Activated naive CD4-positive, alpha-beta T cell (primary cell): ENCODE measurements at places on chromosomes 2 and 18.

DNA sequence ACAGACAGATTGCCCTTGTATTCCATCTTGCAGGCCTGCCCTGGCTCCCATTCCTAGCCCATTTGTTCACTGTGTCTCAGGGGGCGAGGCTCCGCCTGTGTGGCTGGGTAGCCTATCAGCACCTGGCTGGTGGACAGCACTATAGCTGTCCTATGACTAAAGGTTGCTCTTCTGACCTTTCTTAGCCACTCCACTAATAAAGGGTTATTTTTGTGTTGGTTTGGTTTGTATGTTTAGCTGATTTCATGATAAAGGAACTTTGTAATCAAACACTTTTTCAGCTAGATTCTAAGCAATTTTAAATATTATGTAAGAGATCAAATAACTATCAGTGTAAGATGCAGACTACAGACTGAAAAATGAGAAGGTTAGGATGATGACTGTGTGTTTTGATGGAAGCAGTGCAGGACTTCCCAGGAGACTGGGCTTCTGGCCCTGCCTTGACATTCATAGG, 72.2 kb downstream of the CRIM1 start:
- DNase-seq = no peak

DNA sequence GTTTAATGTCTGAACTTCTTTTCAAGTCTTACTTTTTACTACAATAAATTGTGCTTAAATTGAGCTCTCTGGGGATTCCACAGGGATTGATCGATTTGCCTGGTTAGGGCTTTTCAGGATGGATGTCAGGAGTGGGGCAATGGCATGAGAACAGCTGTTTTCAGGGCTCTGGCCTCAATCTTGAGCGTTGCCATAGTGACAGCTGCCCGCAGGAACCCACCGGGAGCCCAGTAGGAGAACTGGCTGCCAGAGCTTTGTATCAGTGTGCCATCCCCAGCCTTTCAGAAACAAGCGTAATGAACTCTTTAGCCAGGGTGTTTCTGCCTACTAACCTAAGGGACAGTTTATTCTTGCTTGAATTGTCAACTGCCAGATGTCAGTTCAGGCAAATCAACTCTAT, 93.5 kb downstream of the GALNT3 start:
- no peak for DNase-seq

DNA sequence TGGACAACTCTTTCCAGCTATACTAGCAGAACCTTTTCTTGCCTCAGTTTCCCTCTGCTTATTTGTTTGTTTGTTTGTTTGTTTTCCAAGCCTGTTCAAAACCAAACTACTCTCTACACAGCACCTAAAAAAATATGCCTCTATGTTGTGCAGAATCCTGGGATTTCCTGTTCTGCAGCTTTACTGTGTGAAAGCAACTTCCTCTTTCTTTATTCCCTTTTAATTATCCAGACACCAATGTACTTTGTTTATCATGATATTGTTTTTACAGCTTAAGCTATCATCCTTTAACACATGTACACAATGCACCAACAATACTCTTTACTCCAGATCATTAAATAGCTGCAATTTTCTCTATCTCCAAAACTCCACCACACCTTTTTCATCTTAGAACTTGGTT, 259.5 kb downstream of the EPHA4 start:
- DNase-seq = no peak

GRCh38 chr2:110653861-110654260, 24.0 kb downstream of the BUB1 start:
- no peak for DNase-seq

DNA sequence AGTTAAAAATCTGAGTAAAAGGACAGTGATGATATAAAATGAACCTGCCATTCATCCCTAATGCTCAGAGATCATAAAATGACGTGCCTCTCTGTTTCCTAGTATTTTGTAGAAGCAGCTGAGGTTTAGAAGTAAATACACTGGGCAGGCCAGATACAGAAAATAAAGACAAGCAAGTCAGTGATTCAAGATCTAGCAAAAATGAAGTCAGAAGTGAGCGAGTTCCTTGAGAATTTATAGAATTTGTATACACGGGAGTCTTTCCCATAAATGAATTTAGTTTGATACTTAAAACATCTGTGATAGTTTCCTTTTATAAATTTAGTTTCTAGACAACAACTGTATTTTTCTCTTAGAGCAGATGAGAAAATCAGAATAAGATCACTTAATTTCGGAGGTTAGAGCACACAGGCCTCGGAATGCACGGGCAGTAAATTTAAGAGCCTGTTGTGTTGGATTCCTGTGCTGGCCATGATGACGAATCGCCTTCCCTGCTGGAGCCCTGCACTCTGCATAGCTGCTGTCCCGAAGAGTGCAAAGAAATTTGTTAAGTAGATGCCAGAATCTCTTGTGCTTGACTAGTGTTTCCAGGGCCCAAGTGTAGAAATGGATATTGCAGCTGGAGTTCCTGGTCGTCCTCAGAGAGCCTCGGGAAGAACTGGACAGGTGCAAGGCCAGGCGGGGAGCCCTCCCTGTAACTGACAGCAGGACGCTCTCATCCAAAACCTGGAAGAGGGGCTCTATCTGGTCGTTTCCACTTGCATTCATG, 83.7 kb upstream of the RBM44 start:
- no peak for DNase-seq
